ENCODE measurements at places on chromosomes 2 and 18.

GRCh38 chr2:20224164-20224715 lies 690 bp downstream of the SDC1 start:
- DNase-seq: no peak

DNA sequence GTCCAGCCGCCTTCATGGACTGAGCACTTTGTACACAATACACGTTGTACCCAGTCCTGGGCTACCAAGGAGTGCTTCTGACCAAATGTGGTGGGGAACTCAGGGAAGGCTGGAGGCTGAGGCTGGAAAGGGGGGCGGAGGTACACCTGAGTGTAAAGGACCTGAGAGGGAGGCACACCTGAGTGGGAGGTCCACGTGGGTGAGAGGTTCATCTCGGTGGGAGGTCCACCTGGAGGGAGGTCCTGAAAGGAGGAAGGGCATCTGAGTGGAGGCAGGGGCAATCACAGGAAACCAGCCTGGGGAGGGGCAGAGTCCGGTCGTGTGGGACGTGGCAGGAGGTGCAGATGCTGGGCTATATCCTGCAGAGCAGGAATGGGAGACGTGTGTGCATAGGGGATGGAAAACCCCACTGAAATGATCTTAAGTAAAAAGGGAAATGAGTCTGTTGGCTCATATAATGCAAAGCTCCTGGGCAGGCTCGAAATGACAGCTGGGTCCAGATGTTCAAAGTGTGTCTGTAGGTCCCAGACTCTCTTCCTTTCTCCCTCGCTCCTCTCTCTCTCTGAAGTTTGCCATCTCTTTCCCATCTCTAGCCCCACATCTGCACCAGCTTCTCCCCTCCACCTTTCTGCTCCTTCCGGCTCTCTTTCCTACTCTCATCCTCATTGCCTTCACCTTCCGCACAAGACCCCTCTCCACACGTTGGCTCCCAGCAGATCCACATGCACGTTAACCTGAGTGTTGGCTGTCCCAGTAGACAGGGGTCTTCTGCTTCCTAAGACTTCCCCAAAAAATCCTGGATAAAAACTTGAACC lies 137.7 kb downstream of the PXDN start:
- no peak for DNase-seq

GRCh38 chr18:69759046-69759445 lies 188.6 kb downstream of the CD226 start:
- DNase-seq: no peak

DNA sequence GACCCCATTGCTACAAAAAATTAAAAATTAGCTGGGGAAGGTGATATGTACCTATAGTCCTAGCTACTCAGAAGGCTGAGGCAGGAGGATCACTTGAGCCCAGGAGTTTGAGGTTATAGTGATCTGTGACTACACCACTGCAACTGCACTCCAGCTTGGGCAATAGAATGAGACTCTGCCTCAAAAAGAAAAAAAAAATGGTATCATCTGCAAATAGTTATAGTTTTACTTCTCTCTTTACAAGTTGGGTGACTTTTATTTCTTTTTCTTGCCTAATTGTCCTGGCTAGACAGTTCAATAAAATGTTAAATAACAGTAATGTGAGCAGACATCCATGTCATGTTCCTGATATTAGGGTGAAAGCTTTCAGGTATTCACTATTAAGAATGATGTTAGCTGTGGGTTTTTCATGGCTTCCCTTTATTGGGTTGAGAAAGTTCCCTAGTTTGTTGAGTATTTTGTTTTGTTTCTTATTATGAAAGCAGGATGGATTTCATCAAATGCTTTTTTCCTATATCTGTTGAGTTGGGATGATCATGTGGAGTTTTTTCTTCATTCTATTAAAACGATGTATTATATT lies 24.9 kb upstream of the ACOXL start:
- DNase-seq: no peak

DNA sequence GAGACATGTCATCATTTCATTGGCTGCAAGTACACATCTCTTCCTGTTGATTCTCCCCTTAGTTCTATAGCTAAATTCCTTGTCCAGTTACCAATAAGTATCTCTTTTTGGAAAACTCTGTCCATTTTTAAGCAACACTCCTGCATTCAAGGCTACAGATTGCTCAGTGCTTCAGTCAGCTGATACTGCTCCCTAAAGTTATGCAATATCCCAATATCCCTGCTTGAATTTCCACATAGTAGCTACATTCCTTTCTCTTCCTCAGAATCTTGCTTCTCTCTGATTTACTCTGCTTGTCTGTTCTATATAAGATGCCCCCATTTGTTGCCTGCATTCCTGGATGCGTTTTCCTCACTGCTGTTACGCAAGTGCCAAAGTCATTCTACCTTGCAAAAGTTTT lies 109.8 kb downstream of the PARD3B start:
- no peak for DNase-seq

GRCh38 chr18:26409091-26409490 lies 139.3 kb downstream of the KCTD1 start:
- no peak for DNase-seq

DNA sequence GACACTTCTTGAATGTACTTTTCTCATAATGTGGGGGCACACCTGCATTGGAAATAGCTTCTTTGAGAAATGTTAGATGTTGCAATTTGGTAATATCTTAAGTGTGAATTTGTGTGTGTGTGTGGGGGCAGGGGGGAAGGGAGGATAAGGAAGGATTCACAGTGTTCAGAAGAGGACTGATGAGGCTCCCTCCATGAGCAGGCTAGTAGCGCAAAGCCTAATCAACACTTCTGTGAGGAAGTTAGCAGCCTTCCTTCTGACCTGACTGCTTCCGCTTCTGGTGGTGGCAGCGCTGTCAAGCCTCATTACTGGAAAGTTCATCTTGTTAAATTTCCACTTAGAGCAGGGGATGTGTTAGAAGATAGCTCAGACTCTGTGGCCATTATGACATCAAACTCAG lies 295.4 kb upstream of the SPRED2 start:
- no peak for DNase-seq

DNA sequence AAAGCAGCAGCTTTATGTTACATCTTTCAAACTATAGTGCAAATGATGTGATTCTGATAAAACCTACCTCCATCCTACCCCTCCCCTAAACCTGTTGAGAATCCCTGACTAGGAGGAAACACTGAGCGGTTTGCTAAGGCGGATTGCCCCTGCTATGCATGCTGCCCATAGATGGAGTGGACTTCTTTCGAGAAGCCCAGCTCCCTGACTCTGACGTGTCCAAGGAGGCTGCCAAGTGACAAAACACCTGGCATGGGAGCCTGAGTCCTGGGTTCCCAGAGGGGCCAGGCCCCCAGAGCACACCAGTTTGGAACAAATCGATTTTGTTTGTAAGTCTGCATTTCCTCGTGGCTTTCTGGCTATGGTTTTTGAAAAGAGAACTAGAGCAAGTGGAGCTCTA lies 1.4 kb upstream of the UXS1 start:
- no peak for DNase-seq

DNA sequence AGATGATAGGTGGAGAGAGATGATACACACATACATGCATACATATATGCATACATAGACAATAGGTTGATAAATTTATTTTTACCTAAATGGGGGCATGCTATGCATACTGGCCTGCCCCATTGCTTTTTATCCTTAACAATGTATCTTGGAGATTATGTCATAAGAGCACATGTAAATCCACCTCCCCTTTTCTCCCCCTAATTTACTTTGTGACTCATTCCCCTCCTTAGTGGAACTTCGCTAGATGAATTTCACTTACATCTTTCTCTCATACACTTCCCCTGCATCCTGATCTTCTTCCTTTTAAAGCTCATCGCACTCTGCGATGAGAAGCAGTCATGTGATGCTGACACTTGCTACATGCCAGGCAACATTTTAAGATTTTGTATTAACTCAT lies 223.6 kb downstream of the C1D start:
- no peak for DNase-seq

GRCh38 chr2:43460174-43460546 lies 135.7 kb downstream of the THADA start:
- no peak for DNase-seq

- DNase-seq: no peak
Observed at GRCh38 chr2:11949732-11950523, 203.5 kb downstream of the LPIN1 start.

- DNase-seq: no peak
Observed at GRCh38 chr18:26697186-26697884, 149.0 kb upstream of the KCTD1 start.

DNA sequence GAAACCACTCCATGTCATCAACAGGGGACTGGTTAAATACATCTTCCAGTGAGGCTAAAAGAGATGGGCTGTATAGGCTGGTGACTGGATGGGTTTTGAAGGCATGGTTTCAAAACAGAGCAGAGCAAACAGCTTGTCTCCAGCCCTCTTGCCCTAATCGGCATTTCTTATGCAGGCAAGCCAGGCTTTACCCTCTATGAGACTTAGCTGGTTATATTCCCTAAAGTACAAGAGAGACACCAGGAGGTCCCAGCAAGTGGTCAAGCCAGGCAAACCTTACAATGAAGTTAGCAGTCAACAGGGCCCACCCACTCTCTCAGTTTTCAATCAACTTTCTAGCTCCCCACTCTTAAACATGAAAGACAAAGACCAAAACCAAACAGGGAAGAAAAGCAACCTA lies 19.0 kb downstream of the OSBPL1A start:
- no peak for DNase-seq

- DNase-seq: no peak
Observed at GRCh38 chr2:38722271-38723061, 28.7 kb downstream of the SRSF7 start.

- no peak for DNase-seq
Observed at GRCh38 chr2:46747297-46747818, 168.2 kb downstream of the MCFD2 start.

DNA sequence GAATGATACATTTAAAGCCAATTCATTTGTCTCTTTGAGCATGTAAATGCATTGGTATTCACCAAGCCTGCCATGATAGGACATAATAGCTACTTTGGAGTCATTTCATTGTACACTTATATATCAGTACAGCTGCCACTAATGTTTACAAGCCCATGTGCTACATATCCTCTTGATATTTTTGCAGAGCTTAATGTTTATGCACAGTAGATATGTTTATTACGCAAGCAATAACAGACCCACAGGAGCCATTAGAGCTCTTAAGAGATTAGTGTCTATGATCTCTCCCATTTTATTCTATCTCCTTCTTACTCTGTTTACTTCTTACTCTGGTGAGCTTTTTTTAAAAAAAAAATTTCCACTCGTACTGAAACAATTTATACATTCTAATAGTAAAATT lies 1132.1 kb upstream of the ZEB2 start:
- DNase-seq: no peak

DNA sequence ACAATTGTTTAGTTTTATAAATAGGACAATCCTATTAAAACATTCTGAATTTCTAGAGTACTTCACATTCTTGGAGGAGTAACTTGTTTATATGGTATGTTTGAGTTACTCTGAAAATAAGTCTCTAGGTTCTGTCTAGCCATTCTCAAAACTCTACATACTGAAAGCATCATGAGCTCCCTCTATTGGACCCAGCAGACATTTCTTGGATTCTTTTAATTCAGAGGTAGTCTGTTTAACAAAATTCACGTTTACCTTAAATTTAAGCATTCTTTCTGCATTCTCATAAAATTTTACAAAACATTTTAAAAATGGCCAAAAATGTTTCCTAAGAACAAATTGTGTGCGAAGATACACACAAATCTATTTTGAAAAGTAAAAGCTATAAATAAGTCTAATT lies 15.3 kb downstream of the SP9 start:
- no peak for DNase-seq

- no peak for DNase-seq
Observed at GRCh38 chr2:170307052-170307451, 129.1 kb downstream of the MYO3B start.

- no peak for DNase-seq
Observed at GRCh38 chr2:214574084-214574781, 163.4 kb downstream of the VWC2L start.

DNA sequence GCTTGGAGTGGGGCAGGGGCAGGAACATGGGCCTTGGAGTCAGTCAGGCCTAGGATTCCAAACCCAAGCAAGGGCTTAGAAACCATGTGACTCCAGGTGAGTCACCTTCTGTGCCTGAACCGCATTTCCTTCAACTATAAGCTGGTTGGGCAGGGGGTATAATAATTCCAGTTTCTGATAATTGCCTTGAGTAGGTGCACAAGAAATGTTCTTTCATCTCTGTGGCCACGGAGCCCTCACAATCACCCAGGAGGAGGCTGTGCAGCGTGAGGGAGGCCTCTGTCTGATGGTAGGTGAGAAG lies 112.1 kb upstream of the HAAO start:
- no peak for DNase-seq

GRCh38 chr2:210170196-210170445 lies 1.1 kb downstream of the KANSL1L start:
- no peak for DNase-seq

DNA sequence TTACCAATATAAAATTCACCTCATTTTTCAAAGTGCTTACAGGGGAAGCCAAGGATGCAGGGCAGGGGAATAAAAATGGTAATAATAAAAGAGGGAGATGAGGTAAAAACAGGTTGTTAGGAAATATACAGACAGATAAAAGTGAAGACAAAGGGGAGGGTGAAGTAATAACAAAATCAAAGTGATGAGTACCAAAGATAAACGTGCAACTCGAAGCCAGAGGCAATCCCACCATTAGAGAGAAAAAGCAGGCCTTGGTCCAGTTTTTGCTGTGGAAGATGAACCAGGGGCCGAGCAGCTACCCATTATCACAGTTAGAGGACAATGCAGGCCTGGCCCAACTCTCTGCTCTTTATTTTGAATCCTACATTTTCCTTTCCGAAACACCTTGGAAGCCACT lies 99.6 kb upstream of the UPP2 start:
- DNase-seq: no peak

DNA sequence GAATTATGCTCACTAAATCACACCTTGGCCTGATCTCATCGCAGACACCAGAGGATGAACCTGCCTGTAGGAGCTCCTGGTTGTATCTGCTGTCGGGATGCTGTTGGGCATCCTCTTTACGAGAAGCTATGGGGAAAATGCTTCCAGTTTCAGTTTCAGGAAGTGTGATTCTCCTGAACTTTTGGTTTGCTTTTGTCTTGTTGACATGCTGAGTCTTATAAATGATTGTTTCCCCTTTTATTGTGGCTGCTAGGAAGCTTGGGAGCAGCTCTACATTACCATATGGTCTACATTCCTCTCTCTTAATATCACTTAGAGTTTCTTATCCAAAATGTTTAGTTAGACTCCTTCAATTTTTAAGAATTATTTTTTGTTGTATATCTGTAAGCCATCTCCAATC lies 227.5 kb downstream of the MTX2 start:
- no peak for DNase-seq

GRCh38 chr2:8502316-8502715 lies 179.5 kb upstream of the ID2 start:
- DNase-seq: no peak

All from HCT116 (cell line).